Caco-2 (cell line): ENCODE measurements at places on chromosomes 5 and 9. TPM values are rescaled to one million over a fixed set of nuclear protein-coding genes. Genes with fewer than 3 reads are reported as not detected.

PLAC8L1 gene
- total RNA-seq: 1.0 TPM in 1 of 2 replicates, not detected in the other

DNA sequence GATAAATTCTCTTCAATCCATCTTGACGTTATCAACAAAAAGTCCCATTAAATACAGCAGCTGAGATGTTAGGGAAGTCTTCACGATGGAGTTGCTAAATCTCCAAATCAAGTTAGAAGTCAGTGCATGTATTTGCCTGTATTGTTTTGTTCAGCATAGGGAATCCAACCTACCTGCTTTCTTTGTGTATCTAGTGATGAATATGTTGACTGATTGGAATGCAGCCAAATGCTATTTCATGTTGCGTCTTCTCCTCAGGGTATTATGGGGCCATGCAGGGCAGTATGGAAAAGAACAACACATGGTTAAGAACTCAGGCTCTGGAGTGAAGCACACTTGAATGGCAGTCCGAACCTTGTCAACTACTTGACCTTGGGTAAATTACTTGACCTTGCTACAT, 529.5 kb upstream of the ZNF462 start:
- H3K4me3 ChIP-seq: no peak overlapping the region
- H3K4me1 ChIP-seq: peaks cover 13% of the 10 kb centered on the region
- no peaks in the 10 kb centered on the region for H3K36me3 ChIP-seq
- DNase-seq: no peak
- no peak overlapping the region for H3K27ac ChIP-seq
- no peaks in the 10 kb centered on the region for H3K27me3 ChIP-seq

GRCh38 chr5:102809033-102809432, 53.9 kb downstream of the PAM start:
- peaks cover 13% of the 10 kb centered on the region for H3K4me1 ChIP-seq
- no peak overlapping the region for H3K27ac ChIP-seq
- no peak overlapping the region for H3K4me3 ChIP-seq
- H3K36me3 ChIP-seq: no peaks in the 10 kb centered on the region
- H3K27me3 ChIP-seq: no peaks in the 10 kb centered on the region

DNA sequence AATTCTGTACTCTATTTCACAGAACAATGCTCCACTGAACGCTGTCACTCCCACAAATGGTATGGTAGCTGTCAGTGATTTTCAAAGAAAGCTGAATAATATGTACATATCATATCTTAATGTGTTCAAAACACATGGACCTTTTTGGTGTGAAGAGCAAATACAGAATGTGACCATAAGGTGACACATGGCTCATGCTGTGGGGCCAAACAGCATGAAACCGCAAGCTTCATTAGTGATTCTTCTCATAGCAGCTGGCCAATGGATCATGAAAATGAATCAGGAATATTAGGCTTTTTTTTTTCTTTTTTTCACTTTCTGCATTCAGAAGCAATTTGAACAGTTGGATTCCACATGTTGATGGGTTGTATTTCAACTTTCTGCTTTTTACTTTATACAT, 54.9 kb upstream of the CDH9 start:
- no peak overlapping the region for H3K27ac ChIP-seq
- no peaks in the 10 kb centered on the region for H3K36me3 ChIP-seq
- DNase-seq: no peak
- H3K27me3 ChIP-seq: no peaks in the 10 kb centered on the region
